ENCODE measurements at places on chromosomes 12 and 14. TPM values are rescaled to one million over a fixed set of nuclear protein-coding genes. Genes with fewer than 3 reads are reported as not detected.
A peak's percentile ranks its signal among the peaks of the same experiment; 100 is the strongest.

SSPN gene
- total RNA-seq: 114 TPM

DNA sequence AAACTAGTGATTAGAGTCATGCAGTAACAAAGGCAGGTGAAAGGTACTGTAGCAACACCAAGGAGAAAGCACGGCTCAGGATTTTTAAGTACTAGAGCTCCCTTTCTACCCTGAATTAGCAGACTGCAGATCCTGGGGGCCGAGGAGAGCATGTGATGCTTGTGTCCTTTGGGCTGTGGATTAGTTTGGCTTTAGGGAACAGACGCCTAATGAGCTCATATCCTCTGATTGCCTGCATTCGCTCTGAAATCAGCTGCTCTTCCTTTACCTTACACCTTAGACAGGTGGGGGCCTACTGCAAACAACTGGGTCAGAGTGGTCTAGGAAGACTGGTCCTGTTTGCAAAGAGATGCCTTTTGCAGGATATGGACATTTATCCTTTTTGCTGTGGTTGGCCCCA, 2.2 kb downstream of the PIP4K2C start:
- no peak for DNase-seq

MFAP5 gene
- total RNA-seq: 120 TPM

- DNase-seq: no peak
Observed at GRCh38 chr12:55849616-55850343, 7.0 kb upstream of the MMP19 start.

COQ6 gene
- total RNA-seq: 36.1 TPM

IRAK3 gene
- total RNA-seq: 11.9 TPM

DCP1B gene
- 3.7 TPM for total RNA-seq

POMT2 gene
- total RNA-seq: 25.5 TPM

- DNase-seq: no peak
Observed at GRCh38 chr12:124779161-124780141, 84.2 kb downstream of the SCARB1 start.

DNA sequence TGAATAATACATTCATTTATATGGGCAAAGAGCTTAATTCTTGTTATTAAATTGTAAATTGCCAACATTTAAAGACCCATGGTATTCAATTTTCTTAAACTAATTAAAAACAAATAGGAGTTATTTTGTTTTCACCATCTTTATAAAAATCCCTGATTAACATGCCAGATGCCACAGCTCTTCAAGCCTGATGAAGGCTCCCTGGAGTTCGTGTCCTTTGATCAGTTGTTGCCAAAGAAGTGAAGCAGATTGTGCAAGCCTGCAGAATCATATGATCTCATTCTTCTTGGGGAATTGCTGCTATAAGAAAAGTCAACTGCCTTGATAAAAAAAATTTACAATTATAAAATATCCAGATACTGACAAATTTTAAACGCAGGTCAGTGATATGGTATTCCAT, 288.3 kb upstream of the PPFIA2 start:
- no peak for DNase-seq

DNA sequence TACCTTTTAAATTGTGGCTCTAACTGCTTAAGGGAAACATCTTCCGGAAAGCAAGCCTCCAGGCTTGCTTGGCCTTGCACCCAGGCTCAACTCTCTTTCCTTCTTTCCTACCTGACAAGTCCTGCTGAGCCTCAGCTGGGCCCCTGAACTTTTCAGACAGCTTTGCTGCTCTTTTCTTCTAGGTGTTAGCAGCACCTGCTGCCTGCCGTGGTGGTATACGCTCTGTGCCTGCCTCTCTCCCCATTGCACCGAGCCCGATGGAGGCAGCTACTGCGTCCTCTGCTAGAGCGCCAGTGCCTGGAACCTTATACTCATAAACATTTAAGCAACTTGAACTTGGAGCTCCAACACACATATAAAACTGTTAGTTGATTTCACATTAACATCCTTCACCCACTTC, 195.7 kb downstream of the ANO6 start:
- DNase-seq: no peak

DNA sequence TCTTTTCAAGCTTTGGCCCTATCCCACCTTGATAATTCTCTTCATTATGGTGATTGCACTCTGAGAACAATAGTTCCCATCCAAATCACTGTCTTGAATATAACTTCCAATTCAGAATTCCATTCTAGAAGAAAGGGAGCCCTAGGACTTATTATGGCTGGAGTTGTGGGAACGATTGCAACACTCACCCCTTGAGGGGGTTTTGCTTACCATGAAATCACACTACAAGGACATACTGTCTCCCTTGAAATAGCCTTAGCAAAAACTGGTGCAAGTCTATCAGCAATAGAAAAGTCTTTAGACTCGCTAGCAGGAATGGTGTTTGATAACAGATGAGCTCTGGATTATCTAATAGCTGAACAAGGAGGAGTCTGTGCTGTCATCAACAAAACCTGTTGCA, 31.4 kb upstream of the OXA1L start:
- DNase-seq: no peak

HELB gene
- total RNA-seq: 1.4 TPM

GRCh38 chr14:54730156-54730961, 163.4 kb downstream of the SAMD4A start:
- DNase-seq: no peak

TRAF3 gene
- 15.7 TPM for total RNA-seq

GRCh38 chr12:103884316-103884715, 43.3 kb upstream of the NT5DC3 start:
- no peak for DNase-seq

RTL1 gene
- total RNA-seq: not detected

CABP1 gene
- total RNA-seq: 1.5 TPM

PYGL gene
- total RNA-seq: 27.3 TPM

PPP4R4 gene
- total RNA-seq: 0.29 TPM

DNA sequence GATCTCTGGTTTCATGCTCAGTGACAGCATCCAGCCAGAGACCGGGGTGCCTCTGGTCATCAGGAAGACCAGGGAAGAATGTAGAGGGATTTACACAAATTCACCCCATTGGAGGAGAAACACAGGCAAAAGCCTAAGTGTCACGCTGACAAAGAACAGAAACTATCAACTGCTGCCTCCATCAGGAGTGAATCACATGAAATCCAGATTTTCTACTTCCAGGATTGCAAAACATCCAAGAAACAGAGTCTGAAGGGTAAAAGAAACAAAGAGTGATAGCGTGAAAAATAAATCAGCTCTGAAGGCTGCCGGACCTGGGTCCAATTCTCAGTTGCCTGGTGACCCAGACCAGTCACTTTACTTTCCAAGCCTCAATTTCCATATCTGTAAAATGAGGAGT, 136.1 kb upstream of the MAP1LC3B2 start:
- DNase-seq: no peak

DNA sequence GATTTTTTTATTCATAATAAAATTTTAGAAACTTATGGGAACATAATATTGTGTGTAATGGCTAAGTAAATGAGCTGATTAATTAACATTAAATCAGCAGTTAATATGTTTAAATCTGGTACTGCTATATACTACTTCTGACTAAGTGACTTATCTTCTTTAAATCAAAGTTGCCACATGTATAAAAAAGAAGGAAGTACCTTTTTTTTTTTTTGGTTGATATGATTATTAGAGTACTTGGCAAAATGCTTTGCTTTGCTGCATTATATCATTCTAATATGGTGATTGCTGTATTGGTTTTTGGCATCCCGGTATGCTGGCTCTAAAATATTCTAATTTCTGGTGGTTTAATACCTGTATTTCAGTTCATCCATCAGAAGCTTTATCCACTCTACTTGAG, 319.1 kb upstream of the RGS6 start:
- no peak for DNase-seq

- DNase-seq: no peak
Observed at GRCh38 chr12:72246370-72246769, 25.8 kb upstream of the TRHDE start.

BCL11B gene
- 0.59 TPM for total RNA-seq

- DNase-seq: no peak
Observed at GRCh38 chr14:100688598-100689461, 37.9 kb upstream of the DLK1 start.

DNA sequence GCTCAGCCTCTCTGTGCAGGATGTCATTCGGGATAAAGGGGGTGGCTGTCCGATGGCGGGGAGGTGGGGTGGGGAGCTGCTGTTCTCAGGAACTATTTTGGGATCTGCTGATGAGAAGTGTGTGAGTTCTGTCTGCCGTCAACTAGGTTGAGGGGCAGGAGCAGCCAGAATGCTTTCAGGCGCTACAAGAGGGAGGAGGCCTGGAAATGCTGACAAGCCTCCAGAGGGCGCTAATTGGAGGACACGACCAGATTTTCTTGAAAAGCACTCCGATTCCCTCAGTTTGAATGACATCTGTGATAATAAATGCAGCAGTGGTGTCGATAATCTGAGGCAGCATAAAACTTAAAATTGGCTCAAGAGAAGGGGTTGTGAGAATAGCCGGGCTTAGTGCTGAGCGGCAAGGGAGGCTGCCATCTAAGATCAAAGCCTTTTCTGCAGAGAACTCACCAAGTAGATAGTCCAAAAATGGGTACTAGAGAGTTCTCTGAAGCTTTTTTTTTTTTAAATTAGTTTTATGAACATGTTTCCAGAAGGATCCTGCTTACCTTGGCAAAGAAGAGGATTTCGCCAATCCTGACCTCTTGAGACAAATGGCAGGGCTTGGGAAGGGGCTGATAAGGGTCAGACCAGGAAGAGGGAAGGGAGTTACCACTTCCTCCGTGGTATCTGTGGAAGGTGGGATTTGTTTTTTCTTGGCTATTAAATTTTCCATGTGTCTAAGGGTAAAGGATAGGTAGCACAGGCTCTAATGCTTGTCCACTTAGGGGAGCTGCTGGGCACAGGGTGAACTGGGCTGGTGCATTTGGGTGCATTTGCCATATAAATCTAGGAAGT, 94.4 kb downstream of the CRACR2A start:
- peak; percentile 47 for DNase-seq

GRCh38 chr12:131402781-131403396, 308.0 kb upstream of the SFSWAP start:
- no peak for DNase-seq

TMPRSS12 gene
- total RNA-seq: not detected

GRCh38 chr12:14185427-14186192, 179.9 kb upstream of the ATF7IP start:
- DNase-seq: no peak
